ENCODE measurements at places on chromosomes 12 and 14.

- DNase-seq, result peak; percentile 38
Observed at GRCh38 chr12:100908501-100908900, 113.9 kb downstream of the ANO4 start.

DNA sequence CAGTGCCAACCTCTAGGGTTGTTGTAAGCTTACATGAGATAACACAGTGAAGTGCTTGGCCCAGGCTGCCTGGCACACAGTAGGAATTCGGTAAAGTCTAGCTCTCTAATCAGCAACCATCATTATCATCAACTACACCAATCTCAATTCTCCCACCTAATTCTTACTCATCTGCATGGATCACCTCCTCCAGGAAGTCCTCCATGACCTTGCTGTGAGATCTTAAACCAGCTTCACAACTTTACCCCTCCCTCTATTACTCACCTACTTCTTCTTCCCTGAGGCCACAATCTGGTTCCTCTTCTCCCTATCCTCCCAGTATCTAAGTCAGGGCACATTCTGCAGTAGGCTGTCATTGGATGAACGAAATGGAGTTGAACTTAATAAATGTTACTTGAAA, 67.3 kb downstream of the GSC start:
- DNase-seq, result no peak

DNA sequence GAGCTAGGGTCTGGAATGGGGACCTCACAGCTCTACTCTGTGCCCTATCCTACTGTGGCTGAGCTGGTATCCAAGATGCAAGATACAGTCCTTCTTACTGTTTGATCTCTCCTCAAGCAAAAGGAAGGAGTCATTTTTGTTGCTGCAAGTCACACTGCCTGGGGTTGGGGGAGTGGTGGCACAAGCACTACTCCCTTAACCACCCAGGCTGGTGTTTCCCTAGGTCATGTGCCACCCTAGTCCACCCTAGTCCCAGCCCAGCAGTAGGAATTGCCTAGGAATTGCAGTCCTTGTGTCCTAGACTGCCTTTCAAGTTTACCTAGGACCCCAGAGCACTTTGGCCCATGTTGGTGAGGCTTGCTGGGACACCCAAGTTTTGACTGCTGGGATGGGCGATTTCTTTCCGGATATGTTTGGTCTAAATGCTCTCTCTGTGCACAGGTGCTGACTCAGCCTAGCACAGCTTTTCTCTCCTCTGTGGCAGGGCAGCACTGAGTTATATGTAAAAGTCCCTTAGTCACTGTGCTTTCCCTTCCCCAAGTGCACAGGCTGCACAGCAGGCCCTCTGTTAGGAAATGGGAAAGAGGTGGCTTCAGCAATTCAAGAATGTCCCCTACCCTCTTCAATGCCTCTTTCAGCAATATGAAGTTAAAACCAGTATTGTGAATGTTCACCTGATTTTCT, 54.9 kb downstream of the SLC6A15 start:
- no peak for DNase-seq

GRCh38 chr14:45140661-45141187, 5.0 kb downstream of the FANCM start:
- no peak for DNase-seq

DNA sequence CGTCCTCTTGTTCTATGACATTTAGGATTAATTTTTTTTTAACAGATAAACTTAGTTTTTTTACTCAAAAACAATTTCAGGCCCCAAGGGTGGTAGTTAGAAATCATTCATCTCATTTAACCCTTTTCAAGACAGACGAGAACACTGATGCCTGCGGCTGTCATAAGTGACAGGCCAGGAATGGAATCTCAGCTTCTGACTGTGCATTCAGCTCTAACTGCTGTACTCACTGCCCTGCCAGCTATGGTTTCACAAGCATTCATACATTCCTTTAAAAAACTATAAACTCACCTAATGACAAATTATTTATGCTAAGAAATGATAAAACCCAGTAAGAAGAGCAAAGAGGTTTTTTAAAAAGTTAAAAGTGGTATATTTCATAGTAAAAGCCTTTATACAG, 8.8 kb downstream of the DENND5B start:
- DNase-seq, result no peak

DNA sequence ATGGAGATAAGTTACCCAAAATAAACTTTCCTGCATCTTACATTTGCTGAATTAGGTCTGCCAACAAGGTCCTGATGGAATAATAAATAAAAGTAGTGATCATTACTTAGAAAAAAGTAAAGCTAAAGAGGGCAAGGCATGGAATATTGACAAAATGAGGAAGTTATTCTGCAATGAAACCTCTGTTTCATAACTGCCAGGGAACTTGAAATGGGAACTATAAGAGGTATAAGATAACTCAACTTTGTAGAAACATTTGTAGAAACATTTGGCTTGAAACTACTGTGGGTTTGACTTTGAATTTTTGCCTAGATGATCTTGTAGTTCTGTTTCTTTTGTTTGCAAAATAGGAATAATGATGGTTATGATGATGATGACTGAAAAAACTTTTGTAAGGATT, 18.7 kb upstream of the YBX3 start:
- DNase-seq, result no peak

- DNase-seq, result no peak
Observed at GRCh38 chr12:24596768-24597388, 352.0 kb downstream of the BCAT1 start.

- DNase-seq, result no peak
Observed at GRCh38 chr12:108214486-108214885, 85.4 kb downstream of the WSCD2 start.

DNA sequence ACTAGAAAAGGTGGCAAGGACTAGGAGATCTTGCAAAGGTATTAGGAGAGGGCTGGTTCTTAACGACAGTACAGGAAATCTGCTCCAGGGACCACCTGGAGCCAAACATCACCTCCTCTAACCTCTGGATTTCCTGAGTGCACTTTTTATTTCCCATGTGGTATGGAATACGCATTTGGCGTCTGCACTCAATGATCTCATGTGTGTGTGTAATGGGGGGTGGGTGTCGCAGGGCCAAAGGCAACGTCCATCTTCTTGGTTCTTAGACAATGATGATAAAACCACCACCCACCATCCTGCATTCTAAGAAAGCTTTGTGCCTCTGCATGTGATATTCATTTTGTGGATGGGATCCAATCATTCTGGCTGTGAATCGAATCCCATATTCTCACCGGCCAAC, 68.8 kb downstream of the CLMN start:
- DNase-seq, result no peak

- DNase-seq, result no peak
Observed at GRCh38 chr12:88934163-88934747, 354.0 kb upstream of the KITLG start.

- no peak for DNase-seq
Observed at GRCh38 chr12:25734529-25735180, 181.6 kb upstream of the LMNTD1 start.

GRCh38 chr12:112317481-112317880, 64.8 kb downstream of the HECTD4 start:
- no peak for DNase-seq

DNA sequence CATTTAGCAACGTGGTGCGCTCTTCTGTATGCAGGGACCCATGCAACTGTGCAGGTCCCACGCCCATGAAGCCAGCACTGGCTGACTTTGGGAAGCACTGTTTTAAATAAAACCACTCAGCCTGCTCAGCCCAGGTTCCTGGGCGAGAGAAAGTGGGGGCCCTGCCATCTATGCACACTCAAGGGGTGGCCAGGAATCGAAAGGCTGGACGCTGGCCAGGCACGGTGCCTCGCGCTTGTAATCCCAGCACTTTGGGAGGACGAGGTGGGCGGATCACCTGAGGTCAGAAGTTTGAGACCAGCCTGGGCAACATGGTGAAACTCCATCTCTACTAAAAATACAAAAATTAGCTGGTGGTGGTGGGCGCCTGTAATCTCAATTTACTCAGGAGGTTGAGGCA, 179.9 kb upstream of the TBX3 start:
- no peak for DNase-seq

DNA sequence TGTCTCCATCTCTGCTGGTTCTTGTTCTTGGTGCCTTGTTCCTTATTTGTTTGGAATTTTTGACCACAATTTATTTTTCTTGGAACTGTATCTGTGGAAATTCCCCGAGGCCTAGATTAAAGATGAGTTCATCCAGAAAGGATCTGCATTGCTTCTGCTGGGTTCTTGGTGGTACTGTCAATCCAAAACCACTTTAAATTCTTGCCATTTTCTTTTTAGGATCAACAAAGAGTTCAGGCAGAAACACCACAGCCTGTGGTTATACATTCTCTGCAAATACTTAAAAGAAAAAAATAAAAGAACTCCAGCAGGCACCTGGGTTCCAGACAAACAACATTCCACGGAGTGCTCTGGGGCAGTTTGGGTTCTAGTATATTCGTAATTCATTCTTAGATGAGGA, 6.0 kb upstream of the VAMP1 start:
- DNase-seq, result peak; percentile 27

- DNase-seq, result no peak
Observed at GRCh38 chr12:124024263-124024678, 51.3 kb downstream of the ZNF664 start.

DNA sequence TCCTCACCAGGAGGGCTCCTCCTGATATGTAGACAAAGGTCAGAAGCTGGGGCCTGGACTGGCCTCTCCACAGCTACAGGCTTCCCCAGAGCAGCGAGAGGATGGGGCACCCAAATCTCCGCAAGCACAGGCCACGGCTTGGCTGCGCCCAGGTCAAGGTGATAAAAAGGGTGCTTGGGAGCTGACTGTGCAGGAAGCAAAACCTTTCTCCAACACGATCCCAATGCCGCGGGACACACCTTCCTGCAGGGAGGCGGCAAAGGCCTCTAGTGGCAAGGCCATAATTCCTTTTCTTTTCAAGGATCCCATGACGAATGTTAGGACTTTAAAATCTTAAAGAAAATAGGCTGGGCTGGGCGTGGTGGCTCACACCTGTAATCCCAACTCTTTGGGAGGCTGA, 13.6 kb downstream of the ITPK1 start:
- DNase-seq, result no peak

GRCh38 chr12:8605057-8605456, 7.6 kb downstream of the AICDA start:
- no peak for DNase-seq

GRCh38 chr14:69582829-69583228, 8.2 kb upstream of the CCDC177 start:
- no peak for DNase-seq

DNA sequence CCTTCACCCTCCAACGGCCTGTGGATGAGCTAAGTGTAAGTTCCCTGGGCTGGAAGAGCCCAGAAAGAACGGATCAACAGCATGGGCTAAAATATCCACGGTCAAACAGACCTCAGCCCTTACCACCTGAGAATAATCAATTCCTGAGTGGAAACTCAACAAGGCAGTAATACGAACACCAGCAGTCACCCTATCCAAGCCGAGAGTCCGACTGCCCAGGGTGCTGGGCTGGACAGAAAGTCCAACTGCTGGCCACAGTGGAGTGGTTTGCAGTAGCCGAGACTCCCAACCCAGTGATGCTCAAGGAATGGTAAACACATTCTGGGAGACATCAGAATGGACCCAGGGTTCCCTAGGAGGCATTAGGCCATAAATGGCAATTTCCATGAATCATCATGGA, 36.8 kb downstream of the ANO2 start:
- DNase-seq, result no peak

GRCh38 chr14:74491956-74492775, 939 bp downstream of the NPC2 start:
- no peak for DNase-seq

GRCh38 chr14:91899806-91900205, 32.5 kb upstream of the TC2N start:
- no peak for DNase-seq

- no peak for DNase-seq
Observed at GRCh38 chr12:104443008-104443407, 13.7 kb upstream of the CHST11 start.

- no peak for DNase-seq
Observed at GRCh38 chr12:101775816-101776215, 36.6 kb upstream of the SYCP3 start.

GRCh38 chr12:96822641-96823040, 84.4 kb upstream of the NEDD1 start:
- DNase-seq, result no peak

- DNase-seq, result no peak
Observed at GRCh38 chr12:91230841-91231240, 48.2 kb upstream of the DCN start.

DNA sequence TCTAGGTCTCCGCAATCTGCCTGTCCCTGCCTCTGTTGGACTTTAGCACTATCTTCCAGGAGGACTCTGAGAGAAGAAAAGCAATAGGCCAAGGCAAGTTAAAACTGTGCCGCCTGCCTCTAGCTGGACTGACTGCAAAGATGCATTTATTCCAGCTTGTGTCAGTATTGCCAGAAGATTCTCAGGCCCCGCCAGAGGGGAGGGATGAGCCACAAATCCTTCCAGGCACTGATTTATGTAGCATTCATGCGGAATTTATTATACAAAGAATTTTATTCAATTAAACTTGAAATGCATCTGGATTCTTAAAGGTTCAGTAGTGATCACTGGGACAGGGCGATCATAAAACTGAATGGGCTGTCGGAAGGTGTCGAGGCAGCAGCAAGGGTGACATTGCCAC, 19.8 kb downstream of the MMAB start:
- no peak for DNase-seq

- DNase-seq, result no peak
Observed at GRCh38 chr12:49505672-49506071, 33.2 kb upstream of the KCNH3 start.

DNA sequence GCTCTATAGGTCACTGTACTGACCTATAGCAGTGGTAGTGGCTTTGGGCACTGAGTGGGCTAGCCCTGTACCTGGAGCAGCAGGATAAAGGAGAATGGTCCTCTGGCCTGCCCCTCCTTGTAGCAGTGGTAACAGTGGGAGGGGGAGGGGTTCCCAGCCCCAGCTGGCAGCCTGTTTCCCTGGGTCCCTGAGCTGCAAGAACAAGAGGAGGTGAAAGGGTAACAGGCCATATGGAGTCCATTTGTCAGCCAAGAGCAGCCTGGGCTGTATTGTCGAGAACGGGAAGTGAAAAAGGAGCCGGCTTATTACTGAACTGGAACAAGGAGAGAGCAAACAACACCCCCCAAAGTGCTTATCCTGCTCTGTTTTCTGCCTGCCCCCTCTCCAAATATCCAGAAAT, 73.8 kb upstream of the SRSF5 start:
- no peak for DNase-seq

GRCh38 chr14:53432378-53432802, 279.3 kb upstream of the DDHD1 start:
- DNase-seq, result no peak

GRCh38 chr14:93712838-93713724, 75.2 kb downstream of the PRIMA1 start:
- DNase-seq, result no peak

DNA sequence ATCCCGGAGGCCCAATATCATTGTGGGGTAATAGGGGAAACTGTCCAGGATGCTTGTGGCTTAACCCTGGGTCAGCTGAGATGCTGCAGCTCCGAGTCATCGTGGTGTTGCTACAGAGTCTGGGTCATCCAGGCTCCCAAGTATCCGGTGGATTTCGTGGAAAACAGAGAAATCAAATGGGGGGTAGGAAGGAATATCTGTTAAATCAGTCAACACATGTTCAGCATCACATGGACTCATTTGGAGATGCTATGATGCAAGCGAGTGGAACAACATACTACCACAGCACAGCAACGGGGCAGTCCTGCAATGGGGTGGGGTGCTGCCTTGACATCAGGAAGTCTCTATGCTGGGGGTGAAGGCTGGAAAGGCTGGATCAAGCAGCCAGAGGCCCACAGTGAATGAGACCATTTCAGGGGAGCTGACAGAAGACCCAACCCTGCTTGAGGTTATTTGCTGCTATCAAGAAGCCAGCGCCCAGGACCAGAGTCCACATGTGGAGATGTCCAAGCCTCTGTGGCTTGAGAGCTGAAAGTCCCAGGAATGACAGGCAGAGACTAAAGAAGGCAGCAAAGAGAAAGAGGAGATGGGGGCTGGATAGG, 22.9 kb downstream of the VDR start:
- peak; percentile 99 for DNase-seq

All from GM04504 (cell line).